ENCODE measurements at places on chromosomes 1 and 21. TPM values are rescaled to one million over a fixed set of nuclear protein-coding genes. Genes with fewer than 3 reads are reported as not detected.

The MATN1 gene
- 0.08 TPM for total RNA-seq

GRCh38 chr1:33502726-33503125 lies 30.3 kb downstream of the ZSCAN20 start:
- no peak for DNase-seq

The COA6 gene
- 27.4 TPM for total RNA-seq

The OR2L5 gene
- not detected for total RNA-seq

GRCh38 chr1:92301021-92301420 lies 2.2 kb downstream of the RPAP2 start:
- DNase-seq = no peak

- DNase-seq = no peak
Measured at GRCh38 chr1:216531263-216532239, 108.3 kb upstream of the USH2A start.

The GJA9 gene
- not detected for total RNA-seq

The CPLANE2 gene
- 8.9 TPM for total RNA-seq

DNA sequence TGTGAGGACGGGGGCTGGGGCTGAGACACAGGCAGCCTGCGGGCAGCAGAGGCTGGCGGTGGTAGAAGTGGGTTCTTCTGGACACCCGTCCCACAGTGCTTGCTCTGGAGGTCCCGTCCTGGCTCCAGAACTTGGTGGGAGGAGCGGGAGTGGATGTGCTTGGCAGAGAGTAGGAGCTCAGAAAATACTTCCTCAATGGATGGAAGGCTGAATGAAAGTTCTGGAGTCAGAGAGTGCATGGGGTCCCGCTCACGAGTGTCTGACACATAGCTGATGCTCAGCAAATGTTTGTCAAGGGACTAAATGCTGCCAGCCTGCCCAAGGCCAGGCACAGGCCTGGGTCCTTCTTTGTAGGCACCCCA lies 13.4 kb upstream of the NES start:
- peak; percentile 32 for DNase-seq

GRCh38 chr1:42981255-42981805 lies 22.7 kb upstream of the SLC2A1 start:
- no peak for DNase-seq

DNA sequence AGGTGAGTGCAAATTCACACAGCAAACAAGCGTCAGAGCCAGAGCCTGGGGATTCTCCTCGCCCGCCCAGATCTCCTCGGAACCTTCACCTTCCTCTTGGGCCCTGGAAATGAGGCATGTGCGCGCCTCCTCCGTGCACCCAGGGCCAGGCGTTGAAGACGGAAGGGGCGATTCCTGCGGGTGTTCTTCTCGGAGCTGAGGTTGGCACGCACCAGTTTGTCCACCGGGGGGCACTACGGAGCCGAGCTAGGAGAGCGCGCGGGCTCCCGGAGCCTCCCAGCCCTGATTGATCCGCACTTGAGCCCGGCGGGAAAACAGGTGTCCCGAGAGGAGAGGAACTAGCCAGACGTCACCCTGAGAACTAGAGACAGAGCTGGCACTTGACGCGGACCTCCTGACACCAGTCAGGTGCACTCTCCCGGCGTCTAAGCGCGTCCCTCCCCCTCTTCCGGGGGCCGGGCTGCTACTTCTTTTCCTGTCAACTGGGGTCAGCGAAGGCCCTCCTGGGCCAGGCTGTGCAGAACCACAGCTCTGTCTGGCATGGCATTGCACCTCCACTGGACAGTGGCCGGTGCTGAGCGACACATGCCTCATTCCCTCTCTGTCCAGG lies 18.3 kb upstream of the SERINC2 start:
- peak; percentile 82 for DNase-seq

DNA sequence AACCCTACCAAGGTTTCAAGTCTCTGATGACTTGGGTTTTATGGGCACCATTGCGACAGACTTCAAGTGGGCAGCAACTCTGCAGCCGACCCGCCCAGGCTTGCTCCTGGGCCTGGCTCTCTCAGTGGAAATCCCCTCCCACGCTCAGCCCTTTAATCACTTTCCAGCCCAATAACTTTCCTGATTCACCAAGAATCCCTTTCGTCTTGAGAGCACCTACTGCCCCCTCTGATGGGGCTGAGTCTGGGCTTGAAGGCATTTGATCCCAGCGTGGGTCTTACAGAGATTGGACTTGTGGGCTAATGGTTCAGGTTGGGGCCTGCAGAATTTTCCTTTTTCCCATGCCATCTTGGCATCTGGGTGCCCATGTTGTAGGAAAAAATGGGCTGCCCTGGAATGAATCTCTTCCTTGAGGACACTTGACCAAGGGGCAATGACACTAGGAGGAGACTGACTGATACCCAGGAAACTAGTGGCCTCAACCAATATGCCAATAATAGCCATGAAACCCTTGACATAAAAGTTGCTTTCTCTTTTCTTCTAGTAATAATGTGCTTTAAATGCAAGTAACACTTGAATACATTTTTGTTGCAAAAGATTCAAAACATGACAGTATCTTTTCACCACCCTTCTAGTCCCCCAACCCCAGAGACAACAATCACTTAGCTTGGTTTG lies 7.8 kb upstream of the PHLDA3 start:
- no peak for DNase-seq

The PPP2R5A gene
- 71.9 TPM for total RNA-seq

The NSUN4 gene
- 25.8 TPM for total RNA-seq

DNA sequence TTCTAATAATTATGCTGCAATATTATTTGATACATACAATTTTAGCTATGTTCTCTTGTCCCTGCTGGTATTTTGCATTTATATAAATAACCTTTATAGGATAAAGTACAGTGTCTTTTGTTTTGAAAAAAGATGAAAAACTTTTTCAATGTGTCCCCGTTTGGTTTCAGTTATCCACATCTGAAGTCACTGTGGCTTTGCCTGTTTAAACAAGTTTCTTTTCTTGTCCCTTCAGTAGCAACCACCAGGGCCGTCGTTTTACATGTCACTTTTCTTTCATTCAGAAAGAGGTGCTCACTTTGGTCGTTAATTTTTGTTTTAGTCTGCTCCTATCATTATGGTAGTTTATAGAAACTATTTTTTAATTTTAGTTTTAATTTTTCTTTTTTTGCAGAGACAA lies 41.4 kb downstream of the RABGAP1L start:
- no peak for DNase-seq

DNA sequence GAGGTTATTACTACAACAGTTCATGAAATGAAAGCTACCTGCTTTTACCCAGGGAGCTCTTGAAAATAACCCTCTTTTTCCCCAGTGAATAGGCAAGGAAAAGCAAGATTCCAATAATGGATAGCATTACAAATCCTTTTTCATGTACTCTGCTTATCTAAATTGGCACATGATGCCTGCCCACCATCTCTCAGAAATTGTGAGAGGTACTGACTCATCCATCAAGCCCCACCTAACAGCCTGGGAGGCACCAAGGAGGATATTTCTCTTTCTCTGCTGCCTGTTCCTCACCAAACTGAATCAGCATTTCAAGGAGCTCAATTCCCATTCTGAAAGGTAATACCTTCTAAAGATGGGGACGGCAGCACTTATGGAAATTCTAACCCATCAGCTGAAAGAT lies 34.4 kb downstream of the PALMD start:
- no peak for DNase-seq

The MTARC2 gene
- 45.8 TPM for total RNA-seq

DNA sequence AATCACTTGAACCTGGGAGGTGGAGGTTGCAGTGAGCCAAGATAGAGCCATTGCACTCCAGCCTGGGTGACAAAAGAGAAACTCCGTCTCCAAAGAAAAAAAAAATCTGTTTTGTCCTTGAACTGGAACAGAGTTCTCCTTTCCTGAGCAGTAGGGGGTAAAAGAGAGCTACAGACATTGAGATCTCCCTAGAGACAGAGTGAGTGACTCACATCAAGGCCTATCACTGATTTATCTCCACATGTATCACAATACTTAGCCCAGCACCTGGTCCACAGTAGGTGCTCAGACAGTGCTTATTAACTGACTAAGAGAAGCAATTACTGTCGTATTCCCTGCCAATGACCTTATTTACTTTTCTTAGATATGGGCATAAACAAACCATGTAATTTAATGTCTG lies 354.1 kb upstream of the C1orf87 start:
- no peak for DNase-seq

The HAPLN2 gene
- total RNA-seq = not detected

DNA sequence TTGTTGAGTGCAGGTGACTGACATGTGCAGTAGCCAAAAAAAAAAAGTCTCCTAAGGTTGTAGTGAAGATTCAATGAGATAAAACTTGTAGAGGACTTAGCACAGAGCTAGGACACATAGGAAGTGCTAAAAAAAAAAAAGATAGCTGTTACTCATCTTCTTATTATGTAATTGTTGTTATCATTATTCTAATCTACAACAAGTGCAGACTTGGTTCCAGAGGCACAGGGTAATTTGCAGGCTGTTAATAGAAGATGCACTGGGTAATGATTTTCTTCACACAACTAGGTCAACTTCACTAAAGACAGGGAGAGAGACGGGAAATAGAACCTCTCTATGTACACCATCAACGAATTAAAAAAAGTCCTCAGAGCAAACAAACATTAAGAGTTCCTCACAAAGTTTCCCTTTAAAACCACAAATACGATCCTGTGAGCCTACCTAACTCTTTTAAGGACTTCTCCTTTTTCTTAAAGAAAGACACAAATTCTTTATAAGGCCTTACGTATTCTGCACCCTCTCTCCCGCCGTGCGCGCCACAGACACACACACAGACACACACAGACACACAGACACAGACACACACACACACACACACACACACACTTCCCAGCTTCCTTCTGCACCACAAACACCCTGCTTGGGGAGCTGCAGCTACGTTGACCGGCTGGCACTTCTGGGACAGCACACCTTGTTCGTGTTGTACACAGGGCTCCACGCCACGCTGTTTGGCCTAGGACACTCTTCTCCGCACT lies 49.8 kb upstream of the GADD45A start:
- no peak for DNase-seq

DNA sequence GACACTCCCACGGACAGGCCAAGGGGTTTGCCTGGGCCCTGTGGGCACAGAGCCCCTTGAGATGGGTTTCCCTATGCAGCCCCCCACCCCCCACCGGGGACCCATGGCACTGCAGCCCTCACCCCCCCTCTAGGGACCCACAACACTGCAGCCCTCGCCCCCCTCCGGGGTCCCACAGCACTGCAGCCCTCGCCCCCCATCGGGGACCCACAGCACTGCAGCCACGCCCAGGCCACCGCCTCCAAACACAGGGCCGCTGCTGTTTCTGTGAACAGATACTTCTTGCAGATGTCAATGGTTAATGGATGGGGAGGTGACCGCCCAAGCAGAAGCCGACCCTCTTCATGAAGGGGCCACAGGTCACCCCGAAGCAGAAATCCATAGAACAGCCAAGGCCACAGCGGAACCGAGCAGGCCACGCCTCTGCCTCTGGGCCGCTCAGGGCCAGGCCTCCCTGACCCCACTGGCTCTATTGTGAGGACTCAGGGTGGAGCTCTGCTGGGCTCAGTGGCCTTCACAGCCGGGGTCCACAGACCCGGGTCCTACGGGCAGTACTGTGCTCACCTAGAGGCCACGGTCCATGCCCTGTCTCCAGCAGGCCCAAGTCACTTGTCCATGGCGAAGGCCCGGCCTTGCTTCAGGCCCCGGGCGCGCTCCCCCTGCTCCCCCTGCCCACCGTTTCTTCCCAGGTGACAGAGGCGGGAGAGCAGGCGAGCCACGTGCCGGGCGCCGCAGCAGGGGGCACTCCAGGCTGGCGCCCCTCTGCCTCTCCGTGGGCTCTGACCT lies 4.1 kb upstream of the POFUT2 start:
- no peak for DNase-seq

- DNase-seq = no peak
Measured at GRCh38 chr1:201531551-201532425, 7.1 kb upstream of the NAV1 start.

The ESRRG gene
- 0.63 TPM for total RNA-seq

GRCh38 chr1:93683234-93683633 lies 1.6 kb upstream of the BCAR3 start:
- DNase-seq = no peak

The ZMYND12 gene
- total RNA-seq = 2.4 TPM

The PTP4A2 gene
- total RNA-seq = 210 TPM

DNA sequence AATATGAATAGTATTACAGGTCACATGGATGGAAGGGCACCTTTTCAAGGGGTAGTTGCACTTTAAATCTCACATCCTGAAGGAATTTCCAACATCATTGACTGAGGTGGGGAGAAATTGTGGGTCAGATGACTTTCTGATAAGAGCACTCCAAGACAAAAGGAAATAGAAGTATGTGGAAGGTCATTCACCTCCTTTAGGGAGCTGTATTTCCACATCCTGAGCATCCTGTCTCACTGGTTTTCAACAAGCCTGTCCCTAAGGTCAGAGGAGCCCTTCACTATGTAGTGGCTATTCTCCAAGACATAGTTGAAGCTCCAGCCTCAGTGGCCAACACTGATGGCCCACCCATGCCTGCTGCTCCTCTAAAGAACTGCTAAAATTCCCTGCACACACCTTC lies 76.5 kb downstream of the ATP1A1 start:
- DNase-seq = no peak

The DRAXIN gene
- 0.10 TPM for total RNA-seq

The MNDA gene
- total RNA-seq = 21.9 TPM

DNA sequence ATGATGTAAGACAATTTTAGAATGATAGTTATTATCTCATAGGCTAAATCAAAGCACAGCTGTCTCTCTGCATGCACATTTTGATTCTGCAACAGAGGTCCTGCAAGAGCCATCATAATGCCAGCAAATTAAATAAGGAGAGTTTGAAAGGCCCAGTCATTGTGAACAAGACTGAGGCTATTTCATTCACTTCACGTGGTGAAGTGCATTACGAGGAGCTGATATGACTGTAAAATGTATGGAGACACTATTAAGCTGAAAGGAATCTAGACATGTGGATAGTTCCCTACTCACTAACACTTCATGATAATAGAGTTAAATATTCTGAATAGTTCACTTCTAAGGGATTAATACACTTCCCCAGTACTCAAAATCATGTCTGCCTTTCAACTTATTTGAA lies 299.0 kb downstream of the SMYD3 start:
- no peak for DNase-seq

GRCh38 chr1:176938375-176938774 lies 226.1 kb downstream of the ASTN1 start:
- no peak for DNase-seq

The KCNJ9 gene
- total RNA-seq = not detected

DNA sequence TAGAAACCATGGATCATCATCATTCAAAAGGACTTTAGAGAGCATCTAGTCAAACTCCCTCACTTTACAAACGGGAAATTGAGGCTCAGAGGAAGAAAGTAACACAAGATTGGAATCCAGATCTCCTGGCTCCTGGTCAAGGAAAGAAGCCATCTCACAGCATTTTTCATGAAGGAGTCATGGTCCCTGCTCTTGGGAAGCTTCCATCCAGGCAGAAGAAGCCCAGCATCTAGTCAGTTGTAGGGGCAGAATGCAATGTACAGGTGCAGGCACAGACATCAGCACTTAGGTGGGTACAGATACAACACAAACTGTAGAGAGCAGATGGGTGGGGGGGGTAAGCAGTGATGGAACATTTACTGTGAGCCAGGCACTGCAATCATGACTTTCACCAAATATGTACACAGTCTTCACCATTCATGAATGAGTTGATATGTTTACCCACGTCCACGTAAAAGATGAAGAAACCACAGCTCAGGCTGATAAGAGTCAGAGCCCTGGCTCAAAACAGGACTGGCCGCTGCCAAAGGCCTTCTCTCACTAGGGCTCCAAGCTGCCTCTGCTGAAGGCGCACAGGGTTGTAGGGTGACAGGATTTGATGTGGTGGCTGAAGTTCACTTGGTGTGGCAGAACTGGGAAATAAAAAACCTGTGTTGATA lies 44.0 kb downstream of the OPTC start:
- DNase-seq = peak; percentile 64
